ENCODE measurements at places on chromosomes 7 and 10.

DNA sequence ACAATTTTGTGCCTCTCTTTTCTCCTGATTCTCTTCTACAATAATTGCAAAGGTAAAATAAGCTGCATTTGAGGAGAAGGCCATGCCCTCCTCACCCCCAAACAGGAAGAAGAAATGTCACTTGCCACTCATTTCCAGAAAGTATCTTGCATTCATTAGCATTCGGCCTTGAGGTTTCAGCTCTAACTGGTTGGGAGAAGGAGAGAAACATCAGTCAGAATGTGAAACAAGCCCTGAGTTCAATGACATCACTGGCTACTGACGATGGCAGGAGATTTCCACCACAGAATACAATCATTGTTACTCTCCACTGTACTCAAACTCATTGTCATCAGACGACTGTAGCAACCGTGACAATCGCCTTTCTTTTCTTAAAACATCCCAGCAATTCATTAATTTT lies 72.8 kb downstream of the PRKCQ start:
- no peak for DNase-seq

GRCh38 chr10:11147722-11148121 lies 130.1 kb downstream of the CELF2 start:
- DNase-seq: no peak

- DNase-seq: no peak
Measured at GRCh38 chr7:114141415-114141814, 222.6 kb upstream of the PPP1R3A start.

DNA sequence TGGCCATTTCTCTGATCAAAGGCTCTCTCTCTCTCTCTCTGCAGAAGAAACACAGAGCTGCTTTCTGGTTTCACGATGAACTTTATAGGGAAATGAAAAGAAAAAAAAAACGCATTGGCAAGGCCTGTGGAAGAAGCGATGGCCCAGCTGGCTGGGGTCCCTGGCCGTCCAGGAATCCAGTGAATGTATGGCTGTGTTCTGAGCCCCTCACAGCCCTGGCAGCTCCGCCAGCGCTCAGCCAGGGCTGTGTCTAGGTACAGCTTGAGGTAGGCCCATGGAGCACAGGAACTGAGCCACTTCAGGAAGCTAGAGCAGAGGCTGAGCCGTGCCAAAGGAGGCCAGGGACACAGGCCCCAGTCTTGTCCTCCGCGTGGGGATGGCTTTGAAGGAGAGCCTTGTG lies 13.1 kb upstream of the UCMA start:
- DNase-seq: no peak

DNA sequence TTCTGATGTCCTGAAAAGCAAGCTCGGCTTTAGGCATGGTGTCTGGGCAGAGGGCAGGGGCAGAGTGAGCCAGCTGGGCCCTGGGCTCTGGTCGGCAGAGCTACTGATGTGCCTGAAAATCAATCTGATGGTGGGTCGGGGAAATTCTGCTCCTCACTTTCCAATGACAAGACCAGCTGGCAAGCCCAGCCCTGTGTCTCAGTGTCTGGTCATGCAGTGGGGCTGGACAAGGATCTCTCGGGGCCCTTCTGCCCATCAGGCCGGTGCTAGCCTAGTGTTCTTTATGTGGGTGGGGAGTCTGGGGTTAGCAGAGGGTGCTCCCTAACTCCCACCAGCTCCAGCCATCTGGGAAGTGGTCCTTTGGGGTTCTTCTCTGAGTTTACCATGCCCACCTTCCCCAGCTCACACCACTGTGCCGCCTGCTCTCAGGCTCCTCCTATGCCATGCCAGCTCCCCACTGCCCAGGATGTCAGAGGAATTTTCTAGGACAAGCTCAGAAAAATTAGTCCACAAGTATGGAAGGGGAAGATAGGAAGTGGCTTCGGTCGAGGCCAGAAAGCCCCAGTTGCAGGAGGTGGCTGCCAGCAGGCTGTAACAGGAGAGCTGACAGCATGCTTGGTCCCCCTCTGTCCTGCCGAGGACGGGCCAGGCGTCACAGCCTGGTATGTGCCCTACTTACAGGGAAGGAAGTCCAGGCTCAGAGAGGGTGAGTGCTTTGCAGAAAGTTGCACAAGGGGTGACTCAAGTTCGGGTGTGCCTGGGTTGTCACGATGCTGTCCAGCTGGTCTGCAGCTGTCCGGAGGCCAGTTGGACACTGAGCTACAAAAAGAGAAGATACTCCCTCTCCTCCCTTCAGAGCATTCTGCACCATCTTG lies 135.2 kb downstream of the ADCY1 start:
- DNase-seq: no peak

- no peak for DNase-seq
Measured at GRCh38 chr7:34069676-34070075, 164.3 kb downstream of the BMPER start.

DNA sequence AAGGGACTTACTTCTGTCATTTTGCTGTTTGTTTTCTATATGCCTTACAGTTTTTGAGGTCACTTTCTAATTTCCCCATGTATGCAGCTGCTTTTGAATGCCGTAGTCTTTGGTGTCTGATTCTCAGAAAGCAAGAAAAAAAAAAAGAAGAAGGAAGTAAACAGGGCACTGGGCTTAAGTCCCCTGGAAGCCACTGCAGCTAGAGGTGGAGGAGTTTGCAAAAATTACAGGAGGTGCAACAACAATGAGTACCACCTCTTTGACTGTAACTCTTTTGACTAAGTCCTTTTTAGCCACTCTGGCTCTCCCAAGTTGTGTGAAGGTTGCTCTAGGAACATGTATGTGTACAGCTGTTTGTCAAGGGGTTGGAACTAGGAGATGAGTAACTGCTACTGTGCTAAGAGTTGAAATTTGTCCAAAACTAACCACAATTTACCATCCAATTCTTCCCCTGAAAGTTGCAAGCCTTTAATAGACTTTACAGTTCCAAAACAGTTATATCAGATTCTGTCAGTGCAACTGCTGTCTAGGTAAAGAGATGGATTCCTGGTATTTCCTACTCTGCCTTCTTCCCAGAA lies 588.0 kb upstream of the LRRN3 start:
- DNase-seq: no peak

GRCh38 chr10:117537904-117538524 lies 4.5 kb upstream of the EMX2 start:
- DNase-seq: no peak

DNA sequence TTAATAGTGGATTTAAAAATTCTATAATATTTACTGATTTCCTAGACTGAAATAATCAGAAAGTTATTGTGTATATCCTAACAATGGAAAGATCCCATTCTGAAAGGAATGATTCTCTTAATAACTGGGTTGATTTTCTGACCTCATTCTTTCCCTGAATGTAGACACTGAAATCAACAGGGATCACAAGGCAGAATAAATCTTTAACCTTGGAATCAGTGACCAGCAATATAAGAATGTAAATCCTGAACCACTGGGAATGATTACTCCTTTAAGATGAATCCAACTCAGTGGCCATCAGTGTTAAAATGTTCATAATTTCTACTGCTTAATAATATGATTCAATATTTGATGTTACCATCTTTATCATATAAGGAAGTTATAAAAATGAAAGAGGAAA lies 47.6 kb downstream of the ANKRD26 start:
- no peak for DNase-seq

DNA sequence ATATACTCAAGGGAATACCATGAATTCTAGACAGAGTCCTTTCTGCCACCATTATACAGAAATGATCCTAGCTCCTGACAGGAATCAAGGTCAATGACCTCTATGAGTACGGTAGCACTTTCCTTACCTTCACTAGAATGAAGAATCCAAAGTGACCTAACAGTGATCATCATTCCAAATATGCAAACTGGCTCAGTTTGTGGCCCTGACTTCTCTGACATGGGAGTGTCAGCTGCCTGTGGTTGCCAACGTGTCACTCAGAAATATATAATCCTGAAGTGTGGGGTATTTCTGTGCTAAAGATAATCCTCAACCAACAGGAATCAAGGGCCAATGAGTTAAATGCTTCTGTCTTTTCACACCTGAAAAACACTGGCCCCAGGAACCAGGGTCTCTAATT lies 45.7 kb downstream of the COPG2 start:
- no peak for DNase-seq

DNA sequence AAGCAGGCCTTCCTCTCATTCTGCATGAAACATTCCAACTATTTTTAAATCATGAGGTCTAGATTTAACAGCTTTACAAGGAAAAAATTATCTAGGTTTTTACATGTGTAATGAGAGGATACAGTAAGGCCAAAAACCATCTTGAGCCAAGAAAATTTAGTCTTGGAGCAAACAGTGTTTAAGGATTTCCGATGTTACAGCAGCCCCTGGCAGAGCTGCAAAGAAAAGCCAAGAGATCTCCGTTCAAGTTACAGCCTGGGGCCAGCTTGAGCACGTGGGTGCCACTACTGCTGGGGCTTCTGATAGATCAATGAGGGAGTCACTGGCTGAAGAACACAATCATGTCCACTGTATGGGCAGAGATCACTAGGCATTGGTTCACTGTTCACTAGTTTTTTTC lies 156.2 kb downstream of the EVX1 start:
- no peak for DNase-seq

DNA sequence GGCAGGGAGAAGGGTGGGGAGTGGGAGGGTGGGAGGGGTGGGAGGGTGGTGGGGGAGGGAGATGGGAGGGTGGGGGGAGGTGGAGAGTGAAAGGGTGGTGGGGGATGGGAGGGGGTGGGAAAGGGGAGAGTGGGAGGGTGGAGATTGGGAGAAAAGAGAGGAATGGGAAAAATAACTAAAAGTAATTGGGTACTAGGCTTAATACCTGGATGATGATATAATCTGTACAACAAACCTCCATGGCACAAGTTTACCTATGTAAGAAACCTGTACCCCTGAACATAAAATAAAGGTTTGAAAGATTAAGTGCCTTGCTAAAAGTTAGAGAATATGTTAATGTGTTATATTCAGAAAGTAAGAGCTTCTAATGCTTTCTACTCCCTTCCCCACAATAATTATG lies 564.9 kb downstream of the CNTNAP2 start:
- no peak for DNase-seq

DNA sequence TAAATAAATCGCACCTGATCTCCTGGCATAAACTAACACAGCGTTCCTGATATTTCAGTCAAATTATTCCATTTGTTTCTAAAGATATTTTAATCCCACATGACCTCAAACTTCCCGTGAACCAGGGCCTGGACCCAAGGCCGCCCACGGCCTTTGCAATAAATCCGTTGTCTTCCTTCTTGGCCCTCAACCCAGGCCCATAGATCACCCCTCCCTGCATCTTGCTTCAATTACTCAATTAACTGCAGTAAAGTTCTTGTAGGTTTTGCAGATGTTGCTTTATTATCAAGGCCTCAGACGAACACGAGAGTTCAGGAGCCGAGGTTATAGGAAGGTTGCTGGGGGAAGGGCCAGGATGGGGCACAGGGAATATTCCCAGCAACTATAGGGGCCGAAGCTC lies 249.4 kb downstream of the RAB11FIP2 start:
- no peak for DNase-seq

- no peak for DNase-seq
Measured at GRCh38 chr7:128115821-128116723, 84.8 kb upstream of the LRRC4 start.

DNA sequence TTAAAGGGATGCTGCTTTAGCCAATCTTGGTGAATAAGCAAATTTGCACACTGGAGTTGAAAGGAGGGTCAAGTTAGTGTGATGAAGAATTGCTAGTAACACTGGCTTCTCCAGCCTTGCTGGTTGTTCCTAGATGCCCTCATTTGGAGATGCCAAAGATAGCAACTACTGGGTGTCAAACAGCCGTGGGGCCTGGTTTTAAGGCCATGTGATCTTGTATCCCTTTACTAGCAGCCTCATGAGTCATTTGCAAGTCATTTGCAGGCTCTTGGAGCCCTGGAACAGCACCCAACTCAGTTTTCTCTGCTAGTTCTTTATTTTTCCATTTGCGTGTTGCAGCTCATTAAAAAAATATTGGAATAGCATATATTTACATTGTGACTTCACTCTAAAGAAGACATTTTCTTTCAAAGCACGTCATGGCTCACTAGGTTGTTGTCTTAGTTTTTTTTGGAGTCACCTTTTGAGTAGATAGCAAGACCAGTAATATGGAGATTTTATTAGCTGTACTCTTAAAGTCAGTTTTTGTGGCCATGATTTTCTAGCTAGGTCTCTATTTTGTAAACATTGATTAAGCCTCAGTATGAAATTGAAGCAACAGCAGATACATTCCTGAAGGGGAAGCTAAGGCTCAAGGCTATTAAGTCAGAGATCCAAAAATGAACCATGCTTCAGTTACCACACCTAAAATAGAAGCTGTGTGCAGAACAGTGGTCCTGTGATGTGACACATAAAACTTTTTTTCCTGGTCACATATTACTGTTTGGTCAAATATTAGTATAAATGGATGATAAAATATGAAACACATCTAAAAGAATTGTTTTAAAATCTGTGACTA lies 1.3 kb downstream of the LSMEM1 start:
- DNase-seq: no peak

DNA sequence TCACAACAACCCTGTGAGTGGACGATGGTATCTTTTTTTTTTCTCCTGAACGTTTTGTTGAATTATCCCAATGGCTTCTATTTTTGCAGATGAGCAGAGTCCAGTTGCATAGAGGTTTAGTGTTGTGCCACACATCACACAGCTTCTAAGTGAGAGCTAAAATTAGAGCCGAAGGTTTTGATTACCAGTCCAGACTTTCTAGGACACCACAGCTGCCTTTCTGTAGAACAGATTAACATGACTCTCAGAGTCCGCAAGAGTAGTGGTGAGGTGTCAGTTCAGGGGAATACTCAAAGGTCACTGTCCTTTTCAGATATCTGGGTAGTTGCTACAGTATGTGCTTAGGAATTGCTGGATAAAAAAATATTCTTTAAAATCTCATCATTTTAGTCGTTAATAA lies 13.8 kb downstream of the SGPL1 start:
- no peak for DNase-seq

GRCh38 chr10:128053356-128053755 lies 72.9 kb downstream of the MKI67 start:
- DNase-seq: no peak

DNA sequence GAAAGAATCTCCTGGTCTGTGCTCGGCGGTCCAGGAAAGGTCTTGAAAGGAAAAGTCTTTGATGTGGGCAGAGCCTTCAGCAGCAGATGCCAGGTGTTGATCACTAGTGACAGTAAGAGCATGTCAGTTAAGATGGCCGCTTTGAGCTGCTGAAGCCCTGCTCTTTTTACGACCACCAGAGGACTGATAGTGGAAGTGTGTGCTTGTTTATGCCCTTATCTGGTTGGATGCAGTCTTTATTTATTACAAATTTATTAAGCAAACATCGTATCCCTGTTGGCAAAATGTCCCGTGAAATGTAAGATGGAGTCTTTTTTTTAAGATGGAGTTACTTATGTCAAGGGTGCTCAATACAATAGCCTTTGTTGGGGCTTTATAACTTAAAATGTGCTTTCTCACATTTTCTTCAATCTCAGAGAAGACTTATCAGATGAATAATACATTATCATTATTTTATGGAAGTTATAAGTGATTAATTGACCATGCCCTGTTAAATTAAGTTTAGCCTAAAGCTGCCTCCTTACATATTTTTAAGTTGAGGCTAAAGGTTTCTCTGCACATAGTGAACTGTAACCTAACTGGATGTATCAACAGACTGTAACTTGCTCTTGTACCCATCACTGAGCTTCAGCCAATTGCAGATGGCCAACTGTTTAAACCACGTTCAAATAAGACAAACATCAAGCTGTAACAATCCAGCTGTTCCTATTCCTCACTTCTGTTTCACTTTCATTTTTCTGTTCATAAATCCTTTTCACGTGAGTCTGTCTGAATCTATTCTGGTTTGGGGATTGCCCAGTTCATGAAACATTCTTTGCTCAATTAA lies 97.4 kb upstream of the PIK3CG start:
- no peak for DNase-seq

GRCh38 chr7:121076350-121077164 lies 88.0 kb downstream of the CPED1 start:
- no peak for DNase-seq

All from kidney capillary endothelial cell (primary cell).